ENCODE measurements at places on chromosomes 13 and 19.

DNA sequence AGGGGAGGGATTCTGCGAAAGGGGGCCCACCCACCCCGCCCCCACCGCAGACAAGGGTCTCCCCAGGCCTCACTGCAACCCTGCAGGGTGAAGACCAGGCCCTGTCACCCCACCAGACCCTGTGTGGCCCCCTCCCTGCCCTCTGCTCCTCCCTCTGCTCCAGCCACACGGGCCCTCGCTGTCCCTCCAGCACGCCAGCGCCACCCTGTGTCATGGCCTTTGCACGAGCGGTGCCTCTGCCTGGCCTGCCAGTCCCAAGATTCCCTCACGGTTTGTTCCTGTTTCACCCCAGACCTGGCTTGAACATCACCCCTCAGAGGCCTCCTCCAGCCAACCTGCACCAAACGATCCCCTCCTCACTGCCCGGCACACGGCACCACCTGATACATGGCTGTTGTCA is 27.3 kb downstream of the PIP5K1C start:
- no peak for DNase-seq

DNA sequence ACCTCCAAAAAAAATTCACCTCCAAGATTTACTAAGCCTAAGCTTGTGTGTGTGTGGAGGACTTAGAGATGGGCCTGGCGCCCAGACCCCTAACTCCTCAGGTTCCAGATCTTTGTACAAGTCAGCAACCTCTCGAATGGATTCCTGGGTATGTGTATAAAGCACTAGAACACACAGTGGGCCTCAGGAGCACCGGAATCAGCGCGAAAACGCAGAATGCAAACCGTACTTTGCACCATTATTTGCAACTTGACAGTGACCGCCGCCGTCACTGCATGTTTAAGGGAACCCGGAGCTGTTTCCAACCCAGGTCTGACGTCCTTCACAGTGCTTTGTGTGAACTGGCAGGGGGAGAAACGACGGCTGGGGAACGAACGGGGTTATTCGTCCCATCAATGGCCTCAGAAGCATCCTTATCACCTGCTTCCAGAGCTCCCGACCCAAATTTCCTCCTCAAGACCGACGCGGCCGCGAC is 688 bp downstream of the ZNF606 start:
- DNase-seq: no peak

DNA sequence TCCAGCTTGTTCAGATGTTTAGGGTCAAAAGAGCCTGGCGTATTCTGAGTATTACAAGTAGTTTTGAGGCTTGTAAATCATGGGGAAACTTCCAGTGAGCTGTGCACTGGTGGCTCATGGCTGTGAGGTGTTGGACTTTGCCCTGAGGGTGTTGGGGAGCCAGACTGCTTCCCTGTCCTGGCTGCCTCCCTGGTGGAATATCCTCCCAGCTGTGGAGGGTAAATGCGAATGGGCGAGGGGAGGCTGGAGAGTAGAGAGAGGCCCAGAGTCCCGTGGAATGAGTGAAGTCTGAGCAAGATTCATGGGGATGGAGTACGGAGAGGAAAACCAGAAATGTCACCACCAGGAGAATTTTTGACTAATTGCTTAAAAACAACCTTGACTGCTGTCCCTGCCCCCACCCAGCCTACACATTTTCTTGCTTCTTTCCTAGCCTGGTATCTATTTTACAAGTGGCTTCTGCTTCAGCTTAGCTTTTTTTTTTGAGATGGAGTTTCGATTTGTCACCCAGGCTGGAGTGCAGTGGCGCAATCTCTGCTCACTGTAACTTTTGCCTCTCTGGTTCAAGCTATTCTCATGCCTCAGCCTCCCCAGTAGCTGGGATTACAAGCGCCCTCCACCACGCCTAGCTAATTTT is 3.7 kb downstream of the SNRPA start:
- DNase-seq: no peak

GRCh38 chr13:30700364-30700763 is 35.0 kb upstream of the ALOX5AP start:
- no peak for DNase-seq

- no peak for DNase-seq
Measured at GRCh38 chr19:42075364-42075615, 676 bp upstream of the ZNF574 start.

DNA sequence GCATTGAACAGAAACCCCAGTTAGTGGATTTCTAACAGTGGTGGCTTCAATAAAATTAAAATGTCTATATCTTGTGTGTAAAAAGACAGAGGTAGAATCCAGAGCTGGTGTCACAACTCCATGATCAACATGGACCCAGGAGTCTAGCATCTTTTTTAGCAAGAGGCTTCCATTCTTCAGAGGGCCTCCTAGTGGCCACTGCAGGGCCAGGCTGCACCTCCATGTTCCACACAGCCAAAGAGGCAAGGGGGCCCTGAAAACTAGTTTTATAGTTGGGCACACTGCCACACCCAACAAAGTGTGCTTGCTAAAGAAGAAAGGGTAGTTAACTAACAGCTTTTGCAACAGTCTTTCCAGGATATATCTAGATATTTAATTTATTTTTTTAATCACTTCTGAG is 12.9 kb downstream of the N4BP2L1 start:
- DNase-seq: no peak

GRCh38 chr13:51980908-51981307 is 30.3 kb downstream of the ATP7B start:
- DNase-seq: no peak

DNA sequence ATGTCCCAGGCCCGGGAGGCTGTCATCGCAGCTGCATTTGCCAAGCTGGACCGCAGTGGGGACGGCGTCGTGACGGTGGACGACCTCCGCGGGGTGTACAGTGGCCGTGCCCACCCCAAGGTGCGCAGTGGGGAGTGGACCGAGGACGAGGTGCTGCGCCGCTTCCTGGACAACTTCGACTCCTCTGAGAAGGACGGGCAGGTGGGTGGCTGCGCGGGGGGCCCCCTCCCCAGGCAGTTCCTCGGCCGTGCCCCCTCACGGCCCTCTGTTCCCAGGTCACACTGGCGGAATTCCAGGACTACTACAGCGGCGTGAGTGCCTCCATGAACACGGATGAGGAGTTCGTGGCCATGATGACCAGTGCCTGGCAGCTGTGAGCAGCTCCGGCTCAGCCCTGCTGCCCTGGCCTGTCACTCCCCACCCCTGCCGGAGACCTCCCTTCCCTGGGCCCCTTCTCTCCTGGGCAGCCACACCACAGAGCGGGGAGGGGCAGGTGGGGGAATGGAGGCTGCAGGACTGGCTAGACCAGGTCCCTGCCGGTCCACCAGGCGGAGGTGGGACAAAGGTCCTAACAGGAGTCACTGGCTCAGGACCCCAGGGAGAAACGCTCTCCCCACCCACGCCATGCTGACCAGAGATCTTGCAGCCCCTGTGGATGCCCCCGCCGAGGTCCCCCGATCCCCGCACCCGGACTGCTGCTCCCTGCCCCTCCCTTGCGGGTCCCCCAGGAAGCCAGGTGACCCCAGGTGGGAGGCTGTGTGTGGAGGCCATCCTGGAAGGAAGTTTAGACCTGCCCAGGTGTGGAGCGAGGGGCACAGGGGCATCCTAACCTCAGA is 1.1 kb downstream of the CAPS start:
- DNase-seq: no peak

GRCh38 chr13:80341756-80342370 is 937 bp upstream of the SPRY2 start:
- DNase-seq: no peak

- no peak for DNase-seq
Measured at GRCh38 chr19:17671906-17672305, 16.2 kb downstream of the UNC13A start.

GRCh38 chr13:30179597-30180276 is 127.6 kb downstream of the KATNAL1 start:
- no peak for DNase-seq

DNA sequence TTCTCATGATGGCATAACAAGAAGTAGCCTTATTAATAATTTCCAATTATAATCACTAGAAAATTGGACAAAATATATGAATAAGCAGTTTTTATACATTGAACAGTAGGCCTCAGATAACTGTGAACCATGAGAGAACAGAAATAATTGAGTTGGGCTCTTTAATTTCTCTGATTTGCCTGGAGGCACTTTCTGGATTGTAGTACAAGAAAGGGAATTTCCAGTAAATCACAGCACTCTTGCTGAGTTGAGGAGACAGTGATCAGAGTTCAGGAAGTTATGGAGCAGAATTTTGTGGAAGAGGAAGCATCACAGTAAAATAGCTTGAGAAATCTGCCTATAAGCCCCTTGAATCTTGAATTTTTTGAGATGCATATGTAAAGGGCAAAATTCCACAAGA is 216.2 kb downstream of the MAB21L1 start:
- no peak for DNase-seq

GRCh38 chr19:14536926-14537692 is 7.7 kb downstream of the TECR start:
- DNase-seq: no peak

GRCh38 chr13:24038841-24039330 is 121.6 kb upstream of the SPATA13 start:
- no peak for DNase-seq

- DNase-seq: no peak
Measured at GRCh38 chr13:29136341-29136740, 316.2 kb downstream of the MTUS2 start.

GRCh38 chr19:307111-307531 is 15.9 kb upstream of the PLPP2 start:
- DNase-seq: no peak

GRCh38 chr13:50404116-50404515 is 388.9 kb downstream of the KCNRG start:
- no peak for DNase-seq

GRCh38 chr13:107339209-107339608 is 771.3 kb upstream of the ARGLU1 start:
- no peak for DNase-seq

DNA sequence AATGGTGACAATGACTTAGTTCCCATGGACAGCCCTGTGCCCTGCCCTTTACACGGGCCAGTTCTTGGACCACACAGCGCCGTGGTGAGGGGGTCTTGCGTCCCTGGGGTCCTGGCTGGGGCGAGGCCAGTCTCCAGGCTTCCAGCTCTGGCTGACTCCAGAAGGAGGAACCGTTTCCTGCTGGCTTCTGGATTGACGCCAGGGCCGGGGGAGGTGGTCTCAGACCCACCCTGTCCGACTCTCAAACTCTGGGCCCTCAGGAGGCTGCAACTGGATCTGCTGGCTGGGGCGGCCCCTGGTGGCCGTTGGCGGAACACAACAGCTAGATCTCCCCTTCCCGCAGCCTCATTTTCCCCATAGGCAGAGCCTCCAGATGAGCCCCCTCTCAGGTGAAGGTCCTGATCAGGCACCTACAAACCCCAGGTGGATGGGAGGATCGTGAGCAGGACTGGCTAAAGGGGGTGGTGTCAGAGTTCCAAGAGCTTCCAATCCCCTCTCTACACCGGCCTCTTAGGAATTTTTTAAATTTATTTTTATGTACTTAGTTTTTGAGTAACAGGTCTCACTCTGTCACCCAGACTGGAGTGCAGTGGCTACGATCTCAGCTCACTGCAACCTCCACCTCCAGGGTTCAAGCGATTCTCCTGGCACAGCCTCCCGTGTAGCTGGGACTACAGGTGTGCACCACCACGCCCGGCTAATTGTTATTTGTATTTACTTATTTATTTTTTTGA is 8.0 kb downstream of the CCDC194 start:
- peak; percentile 44 for DNase-seq

- DNase-seq: no peak
Measured at GRCh38 chr13:22717036-22717435, 463.7 kb upstream of the SGCG start.

GRCh38 chr19:3610745-3611717 is 4.4 kb upstream of the TBXA2R start:
- DNase-seq: no peak

DNA sequence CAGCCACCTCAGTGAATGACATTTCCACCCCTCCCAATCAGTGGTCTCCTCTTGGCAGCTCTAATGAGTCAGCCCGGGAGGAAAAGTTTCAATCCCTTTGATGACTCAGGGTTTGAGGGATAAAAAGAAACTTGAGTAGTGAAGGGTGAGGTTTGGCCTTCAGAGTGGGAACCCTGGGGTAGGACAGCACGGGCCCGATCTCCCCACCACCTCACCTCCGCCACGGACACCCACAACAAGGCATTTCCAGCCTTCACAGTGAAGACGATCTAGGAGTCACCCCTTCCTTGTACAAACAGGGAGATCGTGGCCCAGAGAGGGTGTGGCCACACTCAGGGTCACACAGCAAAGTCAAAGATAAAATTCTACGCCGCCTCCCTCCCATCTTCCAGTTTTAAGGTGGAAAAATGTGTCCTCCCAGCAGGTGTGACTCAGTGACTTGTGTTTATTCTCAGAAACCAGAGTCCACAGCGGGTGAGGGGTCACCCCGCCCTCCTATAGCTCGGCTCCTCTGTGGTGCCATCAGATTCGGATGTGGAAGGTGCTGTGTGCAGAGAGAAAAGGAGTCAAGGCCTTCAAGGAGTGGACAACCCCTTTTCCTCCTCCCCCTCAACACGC is 12.3 kb downstream of the CIB3 start:
- DNase-seq: no peak

DNA sequence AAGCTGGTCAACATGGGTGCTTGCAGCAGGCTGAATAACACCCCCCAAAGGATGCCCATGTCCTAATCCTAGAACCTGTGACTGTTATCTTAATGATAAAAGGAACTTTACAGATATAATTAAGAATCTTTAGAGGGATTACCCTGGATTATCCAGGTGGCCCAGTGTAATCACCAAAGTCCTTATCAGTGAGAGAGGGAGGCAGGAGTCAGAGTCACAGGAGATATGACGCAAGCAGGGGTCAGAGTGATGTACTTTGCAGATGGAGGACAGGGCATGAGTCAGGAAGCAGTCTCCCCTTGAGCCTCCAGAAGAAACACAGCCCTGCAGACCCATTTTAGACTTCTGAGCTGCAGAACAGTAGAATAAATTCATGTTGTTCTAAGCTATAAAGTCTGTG is 9.8 kb downstream of the ZNF606 start:
- no peak for DNase-seq

DNA sequence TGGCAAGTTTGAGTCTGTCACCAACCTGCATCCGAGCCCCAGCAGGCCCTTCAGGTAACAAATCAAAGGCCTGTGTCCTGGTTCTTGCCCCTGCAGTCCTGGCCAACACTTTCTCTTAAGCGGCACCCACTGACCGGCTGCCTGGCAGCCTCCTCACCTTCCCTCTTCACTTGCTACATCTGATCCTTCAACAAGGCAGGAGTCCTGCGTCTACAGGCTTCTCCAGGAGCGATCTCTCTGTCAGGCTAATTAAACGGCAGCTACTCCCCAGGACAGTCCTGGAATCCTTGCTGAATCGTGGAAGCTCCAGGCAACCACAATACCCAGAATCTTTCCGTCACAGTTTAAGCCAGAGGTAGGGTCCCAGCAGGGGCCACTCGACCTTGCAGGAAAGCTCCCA is 41.1 kb upstream of the GAS6 start:
- no peak for DNase-seq
